ENCODE measurements at places on chromosomes 2 and 18. TPM values are rescaled to one million over a fixed set of nuclear protein-coding genes. Genes with fewer than 3 reads are reported as not detected.

Gene ADGRF3
- not detected for total RNA-seq

Gene TMEM185B
- 22.8 TPM for total RNA-seq

Gene CNDP2
- 48.6 TPM for total RNA-seq

Gene ALPI
- total RNA-seq: not detected

Gene RAPGEF4
- 3.1 TPM for total RNA-seq

Gene MDH1B
- 2.3 TPM for total RNA-seq

Gene SULT1C2
- 1.0 TPM for total RNA-seq

Gene ANKRD30BL
- not detected for total RNA-seq
